ENCODE measurements at places on chromosomes 11 and 22.

- no peak for DNase-seq
Observed at GRCh38 chr11:83292709-83293456, 6.7 kb upstream of the CCDC90B start.

DNA sequence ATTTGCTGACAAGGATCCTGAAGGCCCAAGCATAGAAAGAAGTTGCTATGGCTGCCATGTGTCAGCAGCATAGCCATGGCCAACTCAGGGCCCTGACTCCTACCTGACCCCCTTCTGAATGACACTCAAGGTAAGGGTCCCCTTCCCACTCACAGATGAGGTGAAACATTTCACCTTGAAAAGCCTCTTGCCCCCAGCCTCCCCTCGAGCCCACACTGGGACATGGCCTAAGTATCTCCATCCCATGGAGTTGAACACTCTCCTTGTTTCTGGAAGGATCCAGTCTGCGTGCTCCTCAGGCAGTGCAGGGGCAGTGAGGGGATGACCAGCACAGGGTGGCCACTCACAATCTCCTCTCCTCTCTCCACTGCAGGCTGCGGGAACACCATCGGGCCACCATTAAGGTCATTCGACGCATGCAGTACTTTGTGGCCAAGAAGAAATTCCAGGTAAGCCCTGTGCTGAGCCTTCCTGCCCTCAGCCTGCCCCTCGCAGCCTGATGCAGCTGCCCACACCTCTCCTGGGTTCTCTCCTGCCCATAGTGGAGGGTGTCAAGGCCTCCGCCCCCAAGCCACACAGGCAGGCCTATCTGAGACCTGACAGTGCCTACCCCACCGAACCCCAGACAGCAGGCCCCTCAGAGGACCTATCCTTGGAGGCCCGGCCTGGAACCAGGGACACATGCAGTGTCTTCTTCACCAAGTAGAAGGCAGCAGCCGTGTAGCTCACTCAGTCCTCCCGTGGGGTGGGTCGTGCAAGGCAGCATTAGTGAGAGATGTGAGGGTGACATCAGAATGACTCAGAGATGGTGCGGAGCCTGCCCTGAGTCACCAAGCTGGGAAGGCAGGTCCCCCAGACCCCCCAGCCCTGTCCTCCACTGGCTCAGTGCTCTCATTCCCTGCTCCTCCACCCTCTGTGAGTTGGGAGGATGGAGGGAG lies 68.9 kb upstream of the KCNQ1OT1 start:
- no peak for DNase-seq

DNA sequence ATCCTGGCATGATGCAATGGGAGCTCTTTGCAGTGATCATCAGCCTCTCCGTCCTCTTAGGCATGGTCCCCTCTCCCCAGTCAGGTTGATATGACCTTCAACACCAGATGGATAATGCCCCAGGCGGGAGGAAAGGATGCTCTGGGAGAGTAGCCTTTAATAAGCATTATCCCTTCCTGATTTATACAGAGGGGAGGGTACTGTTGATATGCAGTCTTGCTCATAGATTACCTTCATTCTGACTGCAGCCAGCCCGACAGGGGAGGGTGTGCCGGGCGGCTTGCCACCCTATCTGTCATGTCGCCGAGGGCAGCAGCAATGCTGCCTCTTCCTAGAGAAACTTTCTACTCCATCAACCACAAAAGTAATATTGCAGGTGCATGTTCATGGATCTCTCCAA lies 497.4 kb downstream of the OPCML start:
- no peak for DNase-seq

DNA sequence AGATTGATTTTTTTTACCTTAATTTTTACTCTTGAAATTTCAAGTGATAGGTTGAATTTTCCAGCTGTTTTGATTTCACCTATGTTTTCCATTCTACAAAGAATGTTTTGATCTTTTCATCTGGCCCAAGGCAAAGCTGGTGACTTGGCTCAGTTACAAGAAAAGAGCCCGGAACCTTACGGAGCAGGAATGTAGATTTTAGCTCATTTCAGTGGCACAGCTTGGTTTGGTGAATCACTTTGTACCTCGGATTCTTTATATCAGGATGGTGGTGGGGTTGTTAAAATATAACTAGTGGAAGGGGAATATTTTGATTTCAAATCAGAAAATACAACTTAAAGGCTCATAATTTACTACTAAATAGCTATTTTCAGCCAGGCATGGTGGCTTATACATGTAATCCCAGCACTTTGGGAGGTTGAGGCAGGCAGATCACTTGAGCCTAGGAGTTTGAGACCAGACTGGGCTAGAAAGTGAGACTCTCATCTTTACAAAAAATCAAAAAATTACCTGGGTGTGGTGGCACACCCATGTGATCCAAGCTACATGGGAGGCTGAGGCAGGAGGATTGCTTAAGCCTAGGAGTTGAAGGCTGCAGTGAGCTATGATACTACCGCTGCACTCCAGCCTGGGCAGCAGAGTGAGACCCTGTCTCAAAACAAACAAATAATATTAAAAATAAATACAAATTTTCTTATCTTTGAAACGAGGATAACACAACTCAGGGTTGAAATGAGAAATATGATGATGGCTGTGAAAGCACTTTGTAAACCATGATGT lies 9.4 kb upstream of the GRIK4 start:
- no peak for DNase-seq

DNA sequence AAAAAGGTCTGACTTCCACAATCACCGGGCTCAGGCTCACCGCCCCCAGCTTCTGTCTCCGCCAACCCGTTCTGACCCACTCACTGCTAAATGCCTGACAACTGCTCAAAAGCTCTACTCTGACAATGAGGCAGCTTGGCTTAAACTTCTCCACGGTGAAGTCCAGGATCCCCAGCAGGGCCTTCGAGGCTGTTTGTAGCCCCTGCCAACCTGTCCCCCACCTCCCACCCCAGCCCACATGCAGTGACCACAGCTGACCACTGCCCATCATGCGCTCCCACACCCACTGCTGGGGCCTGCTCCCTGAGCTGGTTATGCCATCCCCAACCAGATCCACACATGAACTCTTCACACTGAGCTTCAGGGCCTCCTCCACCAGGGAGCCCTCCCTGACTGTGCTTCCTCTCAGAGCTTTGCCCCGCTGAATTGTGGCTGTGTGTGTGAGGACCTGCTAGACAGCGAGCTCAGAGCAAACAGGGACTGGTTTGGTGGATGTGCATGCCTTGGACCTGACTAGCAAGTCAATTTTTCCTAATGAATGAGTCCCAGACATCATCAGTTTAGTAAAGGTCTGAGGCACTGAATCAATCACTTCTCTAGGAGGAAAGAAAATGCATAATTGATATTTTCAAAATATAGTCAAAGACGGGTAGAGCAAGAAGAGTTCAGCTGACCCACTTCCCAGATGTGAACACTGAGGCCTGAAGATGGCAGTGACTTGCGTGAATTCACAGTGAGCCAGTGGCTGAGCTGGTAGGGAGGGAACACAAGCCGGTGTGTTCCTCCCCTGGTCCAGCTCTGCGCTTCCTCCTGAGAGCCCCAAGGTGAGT lies 7.7 kb downstream of the LRRC32 start:
- no peak for DNase-seq

DNA sequence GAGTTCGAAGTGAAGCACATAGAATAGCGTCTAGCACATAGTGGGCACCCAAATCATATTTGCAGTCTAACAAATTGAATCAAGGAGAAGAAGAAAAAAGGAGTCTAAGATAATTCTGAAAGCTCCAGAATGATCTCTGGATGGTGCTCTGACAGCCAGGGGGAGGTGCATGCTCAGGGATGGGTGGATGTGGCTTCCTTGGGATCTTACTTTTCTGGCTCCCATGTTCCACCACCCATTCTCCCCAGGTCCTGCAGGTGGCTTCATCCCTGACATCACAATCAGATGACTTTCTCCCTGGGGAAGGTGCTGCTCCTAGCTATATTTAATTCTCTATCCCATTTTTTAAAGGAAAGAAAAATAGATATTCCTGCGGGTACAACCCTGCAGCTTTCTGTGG lies 381.9 kb downstream of the CADM1 start:
- no peak for DNase-seq

DNA sequence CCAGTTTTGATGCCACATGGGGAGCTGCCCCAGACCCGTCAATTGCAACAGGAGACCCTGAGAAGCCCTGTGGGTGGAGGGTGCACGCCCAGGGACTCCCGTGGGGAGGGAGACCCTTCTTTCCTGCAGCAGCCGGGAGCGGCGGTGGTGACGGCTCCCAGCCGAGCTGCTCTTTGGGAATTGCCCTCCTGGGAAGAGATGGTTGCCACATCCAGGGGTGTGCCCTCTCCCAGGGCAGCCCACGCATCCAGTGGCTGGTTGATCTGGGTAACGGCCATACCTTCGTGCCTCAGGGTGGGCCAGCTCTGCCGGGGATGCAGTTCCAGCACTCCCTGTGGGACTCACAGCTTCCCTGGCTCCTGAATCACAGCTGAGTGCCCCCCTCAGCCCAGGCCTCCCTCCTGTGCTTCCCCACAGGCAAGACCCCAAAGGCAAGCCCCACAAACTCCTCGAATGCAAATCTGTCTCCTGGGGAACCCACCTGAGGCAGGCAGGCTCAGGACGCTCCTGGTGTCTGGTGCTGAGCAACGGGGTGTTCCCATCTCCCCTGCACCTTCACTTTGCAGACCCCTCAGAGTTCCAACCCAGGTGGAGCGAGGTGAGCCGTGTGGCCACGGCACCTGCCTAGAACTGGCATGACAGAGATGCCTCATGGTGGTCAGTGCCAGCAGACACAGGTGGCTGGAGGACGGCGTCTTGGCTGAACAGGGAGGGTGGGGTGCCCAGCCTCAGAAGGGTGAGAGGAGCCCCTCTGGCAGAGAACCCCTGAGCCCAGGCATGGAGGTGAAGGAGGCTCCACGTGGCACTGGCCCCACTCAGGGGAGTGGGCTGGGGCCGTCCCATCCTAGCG lies 1027.4 kb downstream of the BRD1 start:
- DNase-seq: no peak

DNA sequence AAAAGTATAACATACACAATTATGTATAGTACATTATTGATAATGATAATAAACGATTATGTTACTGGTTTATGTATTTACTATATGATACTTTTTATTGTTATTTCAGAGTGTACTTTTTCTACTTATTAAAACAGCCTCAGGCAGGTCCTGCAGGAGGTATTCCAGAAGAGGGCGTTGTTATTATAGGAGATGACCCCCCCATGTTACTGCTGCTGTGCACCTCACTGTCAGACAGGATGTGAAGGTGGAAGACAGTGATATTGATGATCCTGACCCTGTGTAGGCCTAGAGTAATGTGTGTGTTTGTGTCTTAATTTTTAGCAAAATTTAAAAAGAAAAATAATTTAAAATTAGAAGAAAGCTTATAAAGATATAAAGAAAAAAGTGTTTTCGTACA lies 57.6 kb downstream of the REXO2 start:
- no peak for DNase-seq

GRCh38 chr11:16013242-16013641 lies 343.1 kb downstream of the SOX6 start:
- no peak for DNase-seq

DNA sequence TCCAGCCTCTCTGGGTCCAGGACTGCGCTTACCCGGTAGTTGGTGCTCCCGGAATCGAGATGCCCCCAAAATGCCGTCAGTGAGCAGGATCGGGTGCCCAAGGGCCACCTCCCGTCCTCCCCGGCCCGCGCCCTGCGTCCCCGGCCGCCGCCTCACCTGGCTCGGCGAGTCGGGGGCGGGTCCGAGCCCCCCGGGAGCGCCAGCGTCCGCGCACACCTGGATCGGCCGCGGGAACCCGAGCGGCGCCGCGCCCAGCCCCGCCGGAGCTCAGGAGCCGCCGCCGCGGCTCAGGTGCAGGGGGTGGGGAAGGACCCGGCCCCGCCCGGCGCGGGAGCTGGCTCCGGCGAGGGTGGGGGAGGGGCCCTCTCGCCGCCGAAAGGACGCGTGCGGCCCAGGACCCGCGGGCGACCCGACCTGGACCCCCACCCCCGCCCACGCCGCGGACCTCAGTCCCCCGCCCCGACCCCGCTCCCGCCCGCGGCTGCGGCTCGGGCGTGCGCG lies at the start of gene SHANK2:
Gene SHANK2, minus strand, starts transcription at position 309 of the 501 bp plus-strand sequence. CDS start 105,251 bp downstream, outside the sequence.
- no peak for DNase-seq

GRCh38 chr11:9001736-9002135 lies 2.1 kb downstream of the NRIP3 start:
- DNase-seq: no peak

- DNase-seq: peak; percentile 66
Observed at GRCh38 chr11:65422633-65423515, at the start of gene NEAT1. NEAT1 (plus strand) TSS chr11:65422798.

GRCh38 chr22:11605468-11605981 lies 3922.5 kb upstream of the OR11H1 start:
- no peak for DNase-seq

DNA sequence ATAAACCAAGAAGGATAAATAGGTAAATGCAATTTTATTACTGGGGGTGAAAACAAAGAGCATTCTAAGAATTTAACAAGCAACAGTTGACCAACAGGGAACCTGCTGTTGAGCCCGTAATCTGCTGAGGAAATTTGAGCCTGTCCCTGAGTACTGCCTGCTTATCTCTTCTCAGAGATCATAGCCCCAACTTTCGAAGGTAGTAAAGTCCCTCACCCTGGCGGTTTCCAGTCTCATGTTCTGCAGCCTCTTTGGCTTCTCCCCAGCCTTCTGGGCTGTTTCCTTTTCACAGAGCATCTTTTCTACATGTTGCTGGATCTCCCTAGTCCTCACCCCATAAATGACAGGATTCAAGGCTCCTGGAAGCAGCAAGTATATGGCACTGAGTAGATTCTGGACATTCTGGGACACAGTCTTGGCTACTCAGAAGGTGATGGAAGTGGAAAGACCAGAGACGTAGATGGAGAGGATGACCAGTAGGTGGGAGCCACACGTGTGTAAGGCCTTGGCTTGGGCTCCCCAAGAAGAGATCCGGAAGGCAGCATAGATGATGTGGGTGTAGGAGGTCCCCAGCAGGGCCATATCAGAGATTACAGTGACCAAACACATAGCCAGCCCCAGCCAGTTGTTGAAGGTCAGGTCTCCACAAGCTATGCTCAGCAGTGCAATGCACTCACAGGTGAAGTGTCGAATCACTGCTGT lies 51.6 kb downstream of the RRM1 start:
- DNase-seq: no peak
